AG08396 (cell line): ENCODE measurements at places on chromosomes 4 and X.

DNA sequence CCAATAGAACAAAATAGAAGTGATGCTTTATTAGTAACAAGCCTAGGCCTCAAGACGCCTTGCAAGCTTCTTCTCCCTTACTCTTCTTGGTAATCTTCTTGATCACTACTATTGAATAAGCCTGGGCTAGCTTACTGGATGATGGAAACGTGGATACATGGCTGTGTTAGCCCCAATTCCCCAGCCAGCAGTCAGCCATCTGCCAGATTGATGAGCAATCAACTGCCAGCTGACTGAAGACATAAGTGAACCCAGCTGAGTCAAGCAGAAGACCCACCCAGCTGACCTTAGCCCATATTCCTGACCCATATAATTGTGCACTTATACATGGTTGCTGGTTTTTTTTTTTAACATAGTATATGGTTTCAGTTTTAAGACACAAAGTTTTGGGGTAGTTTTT lies 130.4 kb downstream of the DHX15 start:
- DNase-seq = no peak

GRCh38 chr4:176387571-176387970 lies 67.8 kb downstream of the SPCS3 start:
- DNase-seq = no peak

DNA sequence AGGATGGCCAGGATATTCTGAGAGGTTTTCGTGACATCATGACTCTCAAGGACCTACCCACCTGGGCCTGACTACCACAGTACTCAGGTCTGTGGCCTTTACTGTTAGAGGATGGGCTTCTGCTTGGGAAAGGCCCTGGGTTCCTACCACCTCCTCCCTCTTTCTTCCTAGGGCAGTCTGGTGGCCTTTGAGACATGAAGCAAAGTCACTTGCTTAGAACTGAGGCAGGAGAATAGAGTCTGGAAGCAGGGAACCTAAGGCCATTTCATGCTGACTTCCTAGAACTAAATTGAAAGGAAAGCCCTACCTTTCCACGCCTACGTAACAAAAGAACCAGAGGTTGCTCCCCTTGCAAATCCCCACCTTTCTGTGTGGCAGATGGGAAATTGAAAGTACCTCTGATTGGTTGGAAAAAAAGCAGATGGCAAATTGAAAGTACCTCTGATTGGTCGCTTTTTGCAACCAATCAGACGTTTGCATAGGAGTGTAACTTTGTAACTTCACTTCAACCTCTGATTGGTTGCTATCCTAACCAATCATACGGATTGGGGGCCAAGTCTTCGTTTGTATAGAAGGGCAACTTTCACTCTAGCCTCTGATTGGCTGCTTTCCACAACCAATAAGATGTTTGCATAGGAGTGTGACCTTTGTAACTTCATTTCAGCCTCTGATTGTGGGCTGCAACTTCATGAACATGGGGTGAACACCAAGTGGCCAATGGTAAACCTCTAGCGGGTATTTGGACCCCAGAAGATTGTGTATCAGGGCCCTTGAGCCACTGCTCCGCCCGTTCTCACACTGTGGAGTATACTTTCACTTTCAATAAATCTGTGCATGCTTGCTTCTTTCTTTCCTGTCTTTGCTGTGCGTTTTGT lies 9.9 kb upstream of the AKAP14 start:
- DNase-seq = no peak

- DNase-seq = peak; percentile 51
Observed at GRCh38 chr4:78560296-78560963, 8.9 kb downstream of the ANXA3 start.

- DNase-seq = no peak
Observed at GRCh38 chrX:83260288-83260687, 247.8 kb upstream of the POU3F4 start.

GRCh38 chr4:88865466-88865865 lies 167.8 kb upstream of the NAP1L5 start:
- no peak for DNase-seq

DNA sequence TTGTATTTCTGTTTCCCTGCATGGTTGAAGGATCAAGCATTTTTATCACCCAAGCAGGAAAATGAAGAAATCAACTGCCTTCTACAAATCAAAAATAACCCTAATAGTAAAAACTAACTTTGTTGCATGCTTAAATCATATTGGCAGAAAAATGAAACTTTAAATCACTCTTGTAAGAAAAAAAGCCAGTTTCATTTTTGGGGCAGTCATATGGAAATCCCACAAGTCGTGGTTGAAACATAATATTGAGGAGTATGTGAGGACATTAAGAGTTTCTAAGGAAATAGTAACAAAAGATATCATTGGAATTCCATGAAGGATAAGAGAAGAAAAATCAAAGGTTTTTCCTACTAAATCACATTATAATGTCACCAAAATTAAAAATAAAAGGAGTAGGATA lies 8.4 kb downstream of the TEC start:
- DNase-seq = no peak

DNA sequence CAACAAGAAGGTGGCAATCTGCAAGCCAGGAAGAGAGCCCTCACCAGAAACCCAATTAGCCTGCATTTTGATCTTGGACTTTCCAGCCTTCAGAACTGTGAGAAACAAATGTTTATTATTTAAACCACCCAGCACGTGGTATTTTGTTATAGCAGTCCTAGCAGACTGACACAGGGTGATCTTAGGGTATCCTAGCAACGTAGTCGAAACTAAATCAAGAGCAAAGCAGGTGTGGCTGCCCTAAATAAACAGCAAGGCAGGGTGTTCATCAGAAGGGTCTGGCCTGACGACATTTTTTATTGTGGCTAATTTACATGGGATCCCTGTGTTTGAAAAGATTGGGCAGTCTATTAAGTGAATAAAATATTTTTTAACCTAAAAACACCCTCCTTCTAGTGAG lies 198.8 kb downstream of the VEGFC start:
- DNase-seq = no peak

DNA sequence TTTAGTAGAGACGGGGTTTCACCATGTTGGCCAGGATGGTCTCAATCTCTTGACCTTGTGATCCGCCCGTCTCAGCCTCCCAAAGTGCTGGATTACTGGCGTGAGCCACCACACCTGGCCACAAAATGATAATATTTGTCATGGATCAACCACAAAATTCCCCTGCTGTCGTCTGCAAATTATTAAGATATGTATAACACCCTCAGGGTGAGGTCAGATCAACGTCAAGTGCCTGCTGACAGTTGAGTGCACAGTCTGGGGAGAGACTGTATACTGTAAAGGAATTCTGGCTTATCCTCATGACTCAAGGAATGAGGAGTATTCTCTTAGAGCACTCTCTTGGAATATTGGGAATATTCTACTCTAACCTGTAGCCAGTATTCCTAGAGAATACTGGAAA lies 11.2 kb downstream of the EPGN start:
- DNase-seq = no peak

DNA sequence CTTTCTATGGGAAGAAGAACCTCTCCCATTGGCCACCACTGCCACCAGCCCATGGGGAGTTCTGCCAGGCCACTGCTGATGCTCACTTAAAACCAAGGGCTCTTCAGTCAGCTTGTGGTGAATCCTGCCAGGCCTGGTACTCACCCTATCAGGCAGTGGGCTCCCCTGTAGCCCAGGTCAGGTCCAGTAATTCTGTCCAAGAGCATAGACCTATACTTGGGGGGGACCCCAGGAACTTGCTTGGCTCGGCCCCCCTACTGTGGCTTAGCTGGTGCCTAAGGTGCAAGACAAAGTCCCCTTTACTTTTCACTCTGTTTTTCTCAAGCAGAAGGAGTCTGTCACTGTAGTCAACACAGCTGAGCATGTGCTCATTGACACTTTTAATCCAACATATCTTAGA lies 1012.2 kb downstream of the PCDH19 start:
- DNase-seq = no peak

DNA sequence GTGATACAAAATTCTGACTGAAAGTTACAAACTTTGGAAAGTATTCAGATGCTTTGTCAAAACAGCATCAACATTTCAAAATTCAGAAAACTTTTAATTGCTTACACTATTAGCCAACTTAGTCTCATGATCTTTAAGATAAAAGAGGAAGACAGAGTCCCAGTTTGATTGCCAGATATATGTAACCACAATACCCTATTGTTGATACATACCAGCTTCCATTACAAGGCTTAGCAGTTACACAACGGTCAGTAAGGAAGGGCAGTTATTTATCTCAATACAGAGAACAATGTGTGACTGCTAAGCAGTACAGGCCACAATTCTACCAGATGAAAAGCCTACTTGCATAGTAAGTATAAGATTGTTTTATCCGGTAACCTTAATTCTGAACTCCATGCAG lies 138.4 kb downstream of the SPANXN3 start:
- DNase-seq = no peak

- DNase-seq = no peak
Observed at GRCh38 chrX:72003811-72004750, 93.4 kb downstream of the NHSL2 start.

GRCh38 chrX:88613338-88613737 lies 133.7 kb upstream of the CPXCR1 start:
- DNase-seq = no peak

DNA sequence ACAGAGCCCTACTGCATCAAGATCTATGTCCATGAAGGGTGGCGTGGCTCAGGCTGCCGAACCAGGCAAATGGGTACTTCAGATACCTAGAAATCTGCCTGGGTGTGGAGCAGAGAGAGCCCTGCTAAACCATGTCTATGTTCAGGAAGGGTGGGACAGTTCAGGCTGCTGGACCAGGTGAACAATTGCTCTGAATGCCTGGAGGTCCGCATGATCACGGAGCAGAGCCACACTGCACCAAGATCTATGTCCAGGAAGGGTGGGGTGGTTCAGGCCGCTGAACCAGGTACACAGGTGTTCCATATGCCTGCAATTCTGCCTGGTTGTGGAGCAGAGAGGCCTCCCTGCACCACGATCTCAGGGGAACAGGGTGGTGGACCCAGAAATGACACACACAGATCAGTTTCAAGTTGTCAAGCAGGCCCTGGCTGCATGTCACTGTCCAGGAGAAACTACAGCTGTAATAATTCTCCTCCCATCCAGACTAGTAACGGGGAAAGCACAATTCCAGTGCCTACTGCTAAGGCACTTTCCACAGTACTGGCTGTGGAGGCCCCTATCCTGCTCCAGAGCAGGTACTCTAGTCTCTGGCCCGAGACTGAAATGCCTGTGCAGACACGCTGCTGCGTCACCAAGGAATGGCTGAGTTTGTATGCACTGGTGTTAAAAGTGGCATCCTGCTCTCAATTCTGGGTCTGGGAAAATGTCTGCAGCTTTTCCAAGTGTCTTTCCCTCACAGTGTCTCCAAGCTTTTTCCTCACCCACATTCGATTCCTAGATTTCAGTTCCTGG lies 25.2 kb downstream of the UBQLN2 start:
- DNase-seq = no peak

- DNase-seq = no peak
Observed at GRCh38 chr4:94517492-94517891, 65.8 kb downstream of the PDLIM5 start.

DNA sequence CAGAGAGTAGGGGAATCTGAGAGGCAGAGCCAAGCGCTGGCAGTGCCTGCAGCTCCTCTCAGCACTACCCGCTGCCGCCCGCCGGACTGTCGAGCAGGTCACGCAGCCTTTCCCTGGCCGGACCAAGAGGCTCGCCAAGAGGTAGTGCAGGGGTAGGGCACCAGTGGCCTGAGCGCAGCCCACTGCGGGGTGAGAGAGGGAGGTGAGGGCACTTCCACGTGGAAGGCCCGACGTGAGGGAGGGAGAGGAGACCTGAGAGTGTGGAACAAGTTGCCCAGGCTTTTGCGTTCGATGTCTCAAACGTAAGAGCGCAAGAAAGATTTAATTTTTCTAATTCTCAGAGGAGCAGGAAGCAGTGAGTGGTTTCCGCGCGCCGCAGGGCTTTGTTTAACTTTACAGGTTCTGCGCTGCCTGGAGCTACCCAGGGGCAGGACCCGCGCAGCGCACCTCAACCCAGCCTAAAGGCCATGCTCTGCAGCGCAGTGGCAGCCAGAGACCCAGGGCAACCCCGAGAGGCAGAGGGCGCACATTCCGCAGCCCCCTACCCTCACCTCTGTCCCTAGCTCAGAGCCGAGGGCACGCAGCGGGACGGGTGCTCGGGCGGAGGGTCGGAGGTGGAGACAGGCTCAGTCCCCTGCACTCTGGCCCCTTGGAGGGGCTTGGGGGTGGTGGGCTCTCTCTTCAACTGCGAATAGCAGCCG lies 14.9 kb downstream of the ARHGAP36 start:
- DNase-seq = no peak

DNA sequence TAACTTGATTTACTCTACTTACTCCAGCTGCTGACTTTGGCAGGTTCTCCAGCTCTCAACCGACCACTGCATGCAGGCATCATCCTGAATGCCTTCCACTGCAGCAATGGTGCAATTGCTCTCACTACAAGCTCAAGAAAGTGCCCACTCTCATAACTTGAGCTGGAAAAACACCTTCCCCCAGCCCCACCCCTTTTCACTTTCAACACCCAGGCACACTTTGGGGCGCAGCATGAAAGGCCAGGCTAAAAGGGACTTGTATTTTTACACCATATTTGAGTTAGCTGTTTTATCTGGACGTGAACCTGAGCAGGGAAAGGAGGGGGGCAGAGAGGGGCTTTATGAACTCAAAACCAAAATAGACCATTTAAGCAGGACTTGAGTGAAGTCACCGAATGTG lies 274.5 kb downstream of the RAB28 start:
- DNase-seq = no peak

DNA sequence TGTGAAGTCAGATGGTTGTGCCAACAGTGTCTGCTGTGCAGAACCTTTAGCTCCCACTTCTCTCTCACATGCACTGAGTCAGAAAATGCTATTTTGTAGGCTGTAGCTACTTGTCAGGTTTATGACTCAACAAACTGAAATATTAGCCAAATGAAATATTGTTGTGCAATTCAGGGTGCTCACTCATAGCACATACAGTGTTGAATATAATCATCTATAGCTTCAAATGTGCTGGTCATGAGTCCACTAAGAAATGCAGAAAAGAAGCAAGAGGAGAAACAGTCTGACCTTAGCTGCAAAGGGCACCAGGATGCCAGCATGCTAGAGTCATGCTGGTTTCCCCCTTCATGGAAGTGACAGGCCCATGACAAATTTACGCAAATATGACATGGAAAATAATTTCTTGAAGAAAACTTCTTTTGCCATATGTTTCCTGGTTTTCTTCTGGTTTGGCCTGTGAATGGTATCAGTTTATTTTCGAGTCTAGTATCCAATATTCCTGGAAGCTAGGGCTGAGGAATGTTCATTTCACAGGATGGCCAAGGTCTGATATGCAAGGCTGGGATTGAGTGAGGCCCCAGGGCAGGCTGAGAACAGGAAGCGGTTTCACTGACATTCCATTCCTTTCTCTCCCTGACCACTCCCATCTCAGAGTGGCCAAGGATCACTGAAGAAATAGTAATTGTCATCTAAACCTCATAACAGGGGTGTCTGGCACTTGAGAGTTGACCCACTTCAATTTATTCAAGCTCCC lies 10.3 kb upstream of the CXCL2 start:
- peak; percentile 75 for DNase-seq

GRCh38 chrX:2552621-2553201 lies 51.9 kb upstream of the DHRSX start:
- peak; percentile 17 for DNase-seq

DNA sequence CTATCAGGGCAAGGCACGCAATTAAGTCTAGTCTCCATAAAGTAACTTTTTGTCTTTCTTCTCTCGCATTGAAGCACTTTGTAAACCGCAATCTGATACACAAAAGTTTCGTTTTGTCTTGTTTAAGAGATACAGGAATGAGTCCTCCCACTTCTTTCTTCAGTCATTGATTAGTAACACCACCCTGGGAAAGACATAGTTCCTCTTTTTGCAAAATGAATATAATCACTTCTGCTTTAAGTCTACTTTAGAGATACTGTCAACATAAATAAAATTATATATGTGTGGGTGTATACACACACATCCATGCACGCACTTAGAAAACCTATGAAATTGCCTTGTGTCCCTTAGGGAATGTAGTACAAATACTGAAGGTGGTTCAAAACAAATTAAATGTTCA lies 11.7 kb downstream of the COQ2 start:
- DNase-seq = no peak
